Lower leg skin (tissue), 4 donors: ENCODE measurements at places on chromosomes 12 and 14. TPM values are rescaled to one million over a fixed set of nuclear protein-coding genes. Genes with fewer than 3 reads are reported as not detected.
A peak's percentile ranks its signal among the peaks of the same experiment; 100 is the strongest.

The PRKD1 gene
- 3.2 TPM for total RNA-seq

The ITGA7 gene
- total RNA-seq, result 20.9 TPM

The EEA1 gene
- 27.8 TPM for total RNA-seq

The PZP gene
- total RNA-seq, result not detected

DNA sequence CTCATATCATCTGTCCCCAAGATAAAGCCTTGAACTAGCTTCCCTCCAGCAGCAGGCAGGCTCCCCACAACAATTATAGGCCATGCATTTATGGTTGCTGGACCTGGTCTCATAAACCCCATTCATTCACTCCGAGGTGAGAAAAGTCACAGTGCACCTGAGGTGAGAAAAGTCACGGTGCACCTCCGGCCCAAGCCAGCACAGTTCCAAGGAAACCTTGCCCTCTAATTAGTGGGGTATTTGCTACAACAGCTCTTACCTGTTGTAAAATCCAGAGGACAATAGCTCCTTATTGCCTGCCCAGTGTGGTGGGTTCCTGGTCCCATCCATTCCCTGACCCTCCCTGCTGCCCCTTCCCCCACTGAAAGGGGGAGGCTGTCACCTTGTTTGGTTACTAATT is 65.6 kb downstream of the FBXL14 start:
- DNase-seq, result no peak

The CELA1 gene
- not detected for total RNA-seq

DNA sequence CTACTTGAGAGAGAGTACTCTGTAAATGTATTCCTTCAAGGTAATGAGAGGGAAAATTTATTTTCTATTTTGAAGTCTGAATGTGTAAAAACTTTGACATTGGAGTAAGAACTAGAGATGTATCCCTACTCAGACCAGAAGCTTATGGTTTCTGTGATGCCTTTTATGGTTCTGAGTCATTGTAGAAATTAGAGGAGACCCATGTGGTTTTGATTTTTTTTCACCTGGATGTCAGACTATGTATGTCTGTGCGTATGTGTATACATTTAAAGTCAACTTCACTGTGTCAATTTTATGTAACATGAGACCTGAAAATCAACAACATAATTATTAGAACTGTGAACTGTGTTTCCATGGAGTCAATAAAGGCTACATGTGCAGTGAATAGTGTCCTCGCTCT is 302.0 kb downstream of the TRHDE start:
- DNase-seq, result no peak

DNA sequence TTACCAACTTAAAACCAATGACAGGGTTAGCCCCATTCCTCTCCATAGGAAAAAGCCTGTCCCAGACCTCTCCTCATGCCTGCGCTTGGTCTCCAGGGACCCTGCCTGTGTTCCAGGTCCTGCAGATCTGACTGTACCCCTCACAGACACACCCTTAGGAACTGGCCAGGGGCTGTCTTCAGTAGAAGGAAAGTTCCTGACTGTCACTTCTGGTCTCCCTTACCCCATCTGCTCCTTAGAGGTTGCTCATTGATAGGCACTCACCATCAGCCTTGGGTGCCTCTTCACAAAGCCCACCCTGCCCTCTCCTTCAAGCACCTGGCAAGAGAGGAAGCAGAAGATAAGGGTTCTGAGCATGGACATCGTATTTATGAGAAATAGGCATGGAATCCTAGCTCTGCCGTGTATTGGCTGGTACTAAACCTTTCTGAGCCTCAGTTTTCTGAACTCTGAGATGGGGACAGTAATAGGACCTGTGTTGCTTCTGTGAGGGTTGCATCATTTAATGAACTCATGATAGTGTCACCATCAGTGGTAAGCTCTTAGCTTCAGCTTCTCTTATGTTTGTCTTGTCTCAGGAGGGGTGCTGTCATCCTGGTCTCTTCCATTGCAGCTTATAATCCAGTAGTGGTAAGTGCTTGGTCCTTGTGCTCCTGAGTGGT is 7.5 kb downstream of the DHRS2 start:
- DNase-seq, result peak; percentile 21

GRCh38 chr12:32535288-32535999 is 136.1 kb downstream of the FGD4 start:
- peak; percentile 58 for DNase-seq

GRCh38 chr14:81219759-81220579 is 790 bp downstream of the GTF2A1 start:
- peak; percentile 89 for DNase-seq

DNA sequence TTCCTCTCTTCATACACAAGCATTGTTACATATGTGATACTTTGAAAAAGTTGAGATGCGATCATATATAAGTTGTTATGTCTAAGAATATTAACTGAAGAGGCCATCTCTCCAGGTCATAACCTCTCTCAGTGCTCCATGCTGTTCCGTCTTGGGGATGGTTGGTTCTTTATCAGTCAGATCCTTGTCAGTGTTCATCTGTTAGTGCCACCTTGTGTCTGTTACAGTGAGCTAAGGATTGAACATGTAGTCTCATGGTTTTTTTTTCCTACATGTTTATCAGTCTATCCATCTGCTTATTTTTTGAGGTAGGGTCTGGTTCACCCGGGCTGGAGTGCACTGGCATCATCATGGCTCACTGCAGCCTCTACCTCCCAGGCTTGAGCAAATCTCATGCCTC is 30.5 kb downstream of the EP400 start:
- no peak for DNase-seq
